ENCODE measurements at places on chromosomes 11 and 22.

- no peak overlapping the region for H3K4me3 ChIP-seq
- no peak overlapping the region for H3K27ac ChIP-seq
- H3K36me3 ChIP-seq, result no peaks in the 10 kb centered on the region
- no peaks in the 10 kb centered on the region for H3K4me1 ChIP-seq
Measured at GRCh38 chr11:1665313-1665712, 31.7 kb upstream of the KRTAP5-6 start.

DNA sequence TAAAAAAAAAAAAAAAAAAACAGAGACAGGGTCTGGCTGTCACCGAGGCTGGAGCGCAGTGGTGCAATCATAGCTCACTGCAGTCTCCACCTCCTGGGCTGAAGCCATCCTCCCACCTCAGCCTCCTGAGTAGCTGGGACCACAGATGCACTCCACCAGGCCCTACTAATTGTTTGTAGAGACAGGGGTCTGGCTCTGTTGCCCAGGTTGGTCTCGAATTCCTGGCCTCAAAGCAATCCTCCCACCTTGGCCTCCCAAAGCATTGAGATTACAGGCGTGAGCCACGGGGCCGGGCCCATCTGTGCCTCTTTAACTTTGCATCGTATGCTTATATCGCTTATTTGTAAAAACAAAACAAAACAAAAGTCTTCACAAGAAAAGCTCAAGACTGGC, 3.1 kb downstream of the CPT1A start:
- H3K27me3 ChIP-seq, result peaks cover 11% of the 10 kb centered on the region
- DNase-seq, result peak; percentile 44
- H3K36me3 ChIP-seq, result no peaks in the 10 kb centered on the region

DNA sequence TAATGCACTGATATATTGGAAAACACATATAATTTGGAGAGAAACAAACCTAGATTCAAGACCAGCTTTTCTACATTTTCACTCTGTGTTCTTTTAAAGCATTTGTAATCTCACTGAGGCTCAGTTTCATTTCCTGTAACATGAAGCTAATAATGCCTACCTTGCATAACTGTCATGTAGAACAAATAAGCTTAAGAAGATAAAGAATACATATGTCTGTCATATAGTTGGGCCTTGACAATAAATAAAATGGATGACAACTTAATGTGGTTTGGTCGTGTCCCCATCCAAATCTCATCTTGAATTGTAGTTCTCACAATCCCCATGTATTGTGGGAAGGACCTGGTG, 35.2 kb upstream of the FIBIN start:
- H3K27ac ChIP-seq, result no peak overlapping the region
- DNase-seq, result no peak
- H3K4me3 ChIP-seq, result no peak overlapping the region
- H3K4me1 ChIP-seq, result no peaks in the 10 kb centered on the region
- no peaks in the 10 kb centered on the region for H3K36me3 ChIP-seq
- H3K27me3 ChIP-seq, result no peaks in the 10 kb centered on the region

DNA sequence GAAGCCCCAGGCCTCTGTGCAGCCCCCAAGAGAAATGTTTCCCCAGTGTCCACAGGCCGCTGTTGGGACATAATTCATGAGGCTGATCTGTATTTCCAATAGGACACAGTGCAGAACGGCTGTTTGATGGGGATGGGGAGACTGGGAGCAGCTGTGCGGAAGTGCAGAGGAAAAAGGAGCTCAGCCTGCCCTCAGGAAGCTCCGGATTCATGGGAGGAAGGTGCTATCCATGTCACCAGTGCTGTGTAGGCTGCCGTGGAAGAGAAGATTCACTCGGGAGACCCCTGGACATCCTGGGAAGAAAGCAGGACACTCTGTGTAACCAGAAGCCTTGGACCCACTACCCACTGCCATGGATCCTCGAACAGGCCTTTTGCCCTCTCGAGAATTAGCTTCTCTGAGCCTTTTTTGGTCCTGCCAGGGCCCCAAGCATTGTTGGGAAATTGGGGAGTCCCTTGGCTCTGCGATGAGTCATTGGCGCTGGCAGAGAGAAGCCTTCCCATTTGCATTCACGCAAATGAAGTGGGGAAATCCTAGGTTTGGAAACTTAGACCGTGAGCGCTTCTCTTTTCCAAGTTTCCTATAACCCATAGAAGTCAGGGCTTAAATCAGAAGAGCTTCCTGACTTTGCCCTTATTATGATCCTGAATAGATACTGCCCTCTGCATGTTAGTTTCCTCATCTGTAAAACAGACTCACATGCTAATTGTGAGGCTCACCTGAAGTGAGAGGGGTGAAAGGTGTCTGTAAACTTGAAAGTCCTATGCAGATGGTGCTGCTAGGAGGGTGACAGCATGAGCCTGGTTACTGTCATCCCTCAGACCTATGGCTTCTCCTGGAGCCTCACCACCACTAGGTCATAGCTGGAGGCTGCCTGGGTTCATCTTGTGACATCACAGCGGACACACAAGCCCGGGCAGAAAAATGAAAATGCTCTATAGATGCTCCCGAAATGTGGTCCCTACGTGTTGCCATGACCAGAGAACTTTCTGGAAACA, 229.2 kb upstream of the B3GAT1 start:
- H3K27ac ChIP-seq, result no peak overlapping the region
- H3K4me1 ChIP-seq, result no peaks in the 10 kb centered on the region
- H3K27me3 ChIP-seq, result no peaks in the 10 kb centered on the region
- no peak overlapping the region for H3K4me3 ChIP-seq
- H3K36me3 ChIP-seq, result no peaks in the 10 kb centered on the region

- peaks cover 15% of the 10 kb centered on the region for H3K4me1 ChIP-seq
- H3K27me3 ChIP-seq, result peaks cover 11% of the 10 kb centered on the region
- peak; percentile 50 for DNase-seq
- H3K4me3 ChIP-seq, result no peak overlapping the region
- no peak overlapping the region for H3K27ac ChIP-seq
- no peaks in the 10 kb centered on the region for H3K36me3 ChIP-seq
Measured at GRCh38 chr11:127003260-127003981, 2.9 kb upstream of the KIRREL3 start.

DNA sequence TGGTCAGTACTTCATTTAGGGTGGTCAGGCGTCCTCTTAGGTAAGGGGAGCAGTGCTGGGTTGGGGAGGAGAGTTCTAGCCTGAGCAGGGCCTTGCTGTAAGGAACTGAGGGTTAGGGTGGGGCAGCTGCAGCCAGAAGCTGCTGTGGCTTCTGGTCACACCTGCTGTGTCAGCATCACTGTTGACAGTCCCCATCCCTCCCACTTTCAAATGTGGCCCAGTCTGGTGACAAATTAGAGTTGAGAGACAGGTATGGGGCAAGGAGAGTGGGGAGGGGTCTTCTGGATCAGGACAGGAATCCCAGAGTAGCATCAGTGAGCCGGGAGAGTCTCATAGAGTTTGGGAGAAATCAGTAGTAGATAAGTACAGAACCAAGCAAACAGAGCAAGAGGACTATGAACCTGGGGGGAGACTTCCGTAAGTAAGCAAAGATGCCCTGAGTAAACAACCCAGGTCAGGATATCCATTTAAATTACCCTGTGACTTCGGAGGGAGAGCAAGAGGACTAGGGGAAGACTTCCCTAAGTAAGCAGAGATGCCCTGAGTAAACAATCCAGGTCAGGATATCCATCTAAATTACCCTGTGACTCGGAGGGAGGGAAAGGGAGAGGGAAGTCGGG, 53.7 kb downstream of the PPP6R2 start:
- no peaks in the 10 kb centered on the region for H3K4me1 ChIP-seq
- no peak overlapping the region for H3K27ac ChIP-seq
- no peaks in the 10 kb centered on the region for H3K27me3 ChIP-seq

DNA sequence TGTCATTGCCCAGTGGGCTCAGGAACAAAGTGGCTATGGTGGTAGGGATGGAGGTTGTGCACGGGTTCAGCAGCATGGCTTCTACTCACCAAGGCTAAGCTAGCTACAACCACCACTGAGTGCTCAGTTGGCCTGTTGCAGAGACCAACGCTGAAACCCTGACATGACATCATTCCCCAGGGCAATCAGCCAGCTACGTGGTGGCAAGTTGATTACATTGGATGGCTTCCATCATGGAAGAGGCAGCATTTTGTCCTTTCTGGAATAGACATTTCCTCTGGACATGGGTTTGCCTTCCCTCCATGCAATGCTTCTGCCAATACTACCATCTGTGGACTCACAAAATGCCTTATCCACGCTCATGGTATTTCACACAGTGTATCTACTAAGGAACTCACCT, 634.3 kb downstream of the OPCML start:
- no peaks in the 10 kb centered on the region for H3K36me3 ChIP-seq
- H3K4me1 ChIP-seq, result no peaks in the 10 kb centered on the region
- no peak overlapping the region for H3K27ac ChIP-seq
- no peaks in the 10 kb centered on the region for H3K27me3 ChIP-seq

DNA sequence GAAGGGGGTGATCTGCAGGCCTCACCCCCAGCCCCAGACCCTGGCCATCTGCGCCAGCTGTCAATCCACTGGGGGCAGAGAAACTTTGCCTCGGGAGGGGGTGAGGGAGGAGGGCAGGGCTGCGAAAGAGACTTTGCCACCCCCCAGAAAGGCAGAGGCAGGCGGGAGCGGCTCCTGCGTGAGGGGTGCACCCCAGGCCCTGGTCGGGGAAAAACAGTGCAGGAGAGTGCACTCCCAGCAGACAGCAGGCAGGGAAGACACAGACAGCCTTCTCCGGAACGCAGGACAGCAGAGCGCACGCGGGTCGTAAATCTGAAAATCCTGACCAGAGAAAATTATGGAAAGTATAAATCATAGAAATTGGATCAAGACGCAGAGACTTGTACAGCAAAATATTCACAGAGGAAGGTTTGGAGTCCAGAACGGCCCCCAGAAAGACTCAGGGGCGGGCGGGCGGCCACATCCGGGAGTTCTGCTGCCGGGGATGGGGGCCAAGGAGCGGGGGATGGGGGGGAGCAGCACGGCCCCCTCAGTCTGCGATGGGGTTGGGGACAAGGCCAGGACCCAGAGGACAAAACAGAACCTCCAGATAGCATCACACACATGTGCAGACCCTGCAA, 8.0 kb upstream of the MRPL23 start:
- no peak overlapping the region for H3K27ac ChIP-seq
- no peaks in the 10 kb centered on the region for H3K27me3 ChIP-seq
- H3K36me3 ChIP-seq, result no peaks in the 10 kb centered on the region

DNA sequence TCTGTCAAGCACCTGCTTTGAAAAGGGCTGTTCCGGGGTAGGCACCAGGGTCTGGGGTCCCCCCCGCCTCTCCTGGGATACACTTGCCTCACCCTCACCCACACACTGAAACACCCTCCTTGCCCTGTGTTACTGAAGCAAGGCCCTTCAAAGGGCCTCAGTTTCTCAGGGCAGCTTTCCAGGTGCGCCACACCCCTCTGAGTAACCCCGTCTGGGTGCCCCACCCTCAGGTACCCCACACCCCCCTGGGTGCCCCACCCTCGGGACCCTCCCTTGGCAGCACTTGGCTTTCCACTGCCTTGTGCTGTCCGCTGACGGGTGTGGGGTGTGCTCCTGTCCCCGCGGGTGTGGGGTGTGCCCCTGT, 413.6 kb downstream of the TBC1D22A start:
- no peaks in the 10 kb centered on the region for H3K4me1 ChIP-seq
- no peaks in the 10 kb centered on the region for H3K27me3 ChIP-seq
- no peak for DNase-seq
- H3K36me3 ChIP-seq, result no peaks in the 10 kb centered on the region
- H3K4me3 ChIP-seq, result no peak overlapping the region

DNA sequence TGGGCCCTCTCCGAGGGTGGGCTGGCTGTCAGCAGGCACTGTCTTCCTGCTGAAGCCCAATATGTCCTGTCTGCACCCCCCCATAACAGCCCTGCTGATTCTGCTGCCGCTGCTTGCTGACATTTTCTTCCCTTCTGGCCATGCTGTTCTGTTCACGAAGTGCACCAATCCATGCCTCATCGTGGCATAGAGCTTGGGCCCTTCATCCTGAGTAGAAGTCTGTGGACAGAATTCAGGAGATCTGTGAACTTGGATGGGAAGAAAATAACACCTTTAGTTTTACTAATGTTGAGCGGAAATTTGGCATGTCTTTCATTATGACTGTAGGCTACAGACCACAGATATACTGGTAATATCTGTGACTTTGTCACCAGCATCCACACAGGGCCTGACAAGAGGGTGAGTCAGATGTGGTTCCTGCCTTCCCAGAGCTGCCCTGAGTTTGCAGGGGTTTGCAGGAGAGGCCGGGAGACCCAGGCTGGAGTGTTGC, 14.1 kb upstream of the KIAA0930 start:
- no peaks in the 10 kb centered on the region for H3K27me3 ChIP-seq
- no peaks in the 10 kb centered on the region for H3K4me1 ChIP-seq
- DNase-seq, result no peak
- no peak overlapping the region for H3K27ac ChIP-seq

All from lung (tissue), 17 donors.